ENCODE measurements at places on chromosomes 11 and 22.

- peak; percentile 89 for DNase-seq
Measured at GRCh38 chr11:72813740-72814285, 398 bp upstream of the ATG16L2 start.

- DNase-seq = no peak
Measured at GRCh38 chr22:36955691-36956090, 42.3 kb downstream of the CSF2RB start.

- DNase-seq = no peak
Measured at GRCh38 chr22:46357711-46358520, 22.4 kb downstream of the TRMU start.

GRCh38 chr11:27381238-27381666, 18.2 kb upstream of the CCDC34 start:
- DNase-seq = no peak

GRCh38 chr11:24513479-24514218, 16.8 kb downstream of the LUZP2 start:
- no peak for DNase-seq

Data from frontal cortex (tissue), 4 donors.